Liver (tissue), 10 donors: ENCODE measurements at places on chromosomes 3 and 15.

- DNase-seq = no peak
Measured at GRCh38 chr3:112109322-112109721, 23.1 kb downstream of the C3orf52 start.

DNA sequence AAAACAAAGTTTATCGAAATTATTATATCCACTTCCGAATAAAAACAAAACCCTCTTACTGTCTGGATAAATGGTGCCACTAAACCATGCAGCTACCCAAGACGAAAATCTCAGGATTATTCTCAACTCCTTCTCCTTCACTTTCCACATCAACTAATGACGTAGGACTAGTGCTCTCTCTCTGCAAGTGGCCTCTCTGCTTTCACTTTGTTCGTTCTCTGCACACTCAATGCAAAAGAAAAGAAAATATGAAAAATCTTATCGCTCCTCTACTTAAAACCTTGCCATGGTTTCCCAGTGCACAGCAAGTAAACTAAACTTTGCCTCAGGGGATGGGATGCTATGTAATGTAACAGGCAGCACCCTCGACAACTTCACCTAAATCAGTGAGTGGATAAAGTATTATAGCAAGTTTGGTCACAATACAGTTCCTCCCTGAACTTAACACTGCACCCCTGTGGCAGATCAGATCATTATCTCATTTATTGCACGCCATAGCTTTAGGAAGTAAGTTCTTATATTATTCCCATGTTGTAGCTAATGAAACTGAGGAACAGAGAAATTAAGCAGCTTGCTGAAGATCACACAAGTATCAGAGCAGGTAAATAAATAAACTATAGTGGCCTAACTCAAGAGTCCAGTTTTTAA, 262.7 kb upstream of the GADL1 start:
- no peak for DNase-seq

DNA sequence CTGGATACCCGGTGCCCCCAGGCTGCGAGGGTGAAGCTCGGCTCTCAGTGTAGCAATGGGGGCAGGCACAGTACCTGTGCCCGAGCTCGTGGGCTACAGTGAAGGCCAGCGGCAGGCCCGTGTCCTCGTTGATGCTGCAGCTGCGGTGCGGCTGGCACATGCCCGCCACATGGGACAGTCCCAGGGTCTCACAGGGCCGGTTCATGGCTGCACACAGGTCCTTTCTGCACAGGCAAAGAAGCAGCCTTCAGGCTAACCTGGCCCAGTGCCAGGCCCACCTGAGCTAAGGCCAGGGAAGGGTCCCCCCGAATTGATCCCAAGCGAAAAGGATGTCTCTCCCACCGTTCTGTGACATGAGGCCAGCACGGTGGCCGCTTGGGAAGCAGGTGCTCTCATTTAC, 21.6 kb downstream of the ADAMTS7 start:
- no peak for DNase-seq

DNA sequence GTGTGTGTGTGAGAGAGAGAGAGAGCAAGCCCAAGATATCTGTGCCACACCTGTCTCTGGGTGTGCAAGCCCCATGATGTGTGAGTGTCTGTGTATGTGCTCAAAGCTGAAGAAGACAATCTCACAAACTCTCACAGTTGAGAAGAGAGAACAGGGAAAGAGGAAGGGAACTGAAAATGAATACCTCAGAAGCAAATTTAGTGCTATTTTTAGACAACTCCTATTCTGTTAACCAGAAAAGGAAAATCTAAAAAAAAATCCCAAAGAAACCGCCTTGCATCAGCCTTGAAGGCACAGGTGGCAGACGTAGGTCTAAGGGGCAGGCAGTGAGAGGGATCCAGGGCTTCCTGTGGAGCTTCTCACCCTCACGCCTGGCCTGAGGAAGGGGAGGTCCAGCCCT, 47.8 kb downstream of the ATP2B2 start:
- no peak for DNase-seq

DNA sequence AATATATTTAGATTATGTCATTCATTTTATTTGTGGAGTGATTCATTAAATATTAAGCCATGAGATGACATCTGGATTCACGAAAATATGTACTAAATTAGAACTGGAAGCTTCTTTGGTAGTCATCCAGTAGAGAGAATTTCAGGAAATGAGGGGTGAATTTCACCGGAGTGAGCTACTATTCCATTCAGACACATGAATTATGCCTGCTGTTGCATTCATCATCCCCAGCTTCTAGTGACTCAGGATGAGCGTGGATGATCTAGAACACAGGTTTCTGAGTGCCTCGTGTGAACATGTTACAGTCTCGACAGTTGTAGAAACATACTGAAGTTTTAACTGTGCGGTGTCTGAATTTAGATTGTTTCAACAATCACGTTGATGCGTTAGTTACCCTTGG, 42.9 kb upstream of the GABRG3 start:
- no peak for DNase-seq

GRCh38 chr3:74214286-74214685, 400.2 kb downstream of the CNTN3 start:
- DNase-seq = no peak

DNA sequence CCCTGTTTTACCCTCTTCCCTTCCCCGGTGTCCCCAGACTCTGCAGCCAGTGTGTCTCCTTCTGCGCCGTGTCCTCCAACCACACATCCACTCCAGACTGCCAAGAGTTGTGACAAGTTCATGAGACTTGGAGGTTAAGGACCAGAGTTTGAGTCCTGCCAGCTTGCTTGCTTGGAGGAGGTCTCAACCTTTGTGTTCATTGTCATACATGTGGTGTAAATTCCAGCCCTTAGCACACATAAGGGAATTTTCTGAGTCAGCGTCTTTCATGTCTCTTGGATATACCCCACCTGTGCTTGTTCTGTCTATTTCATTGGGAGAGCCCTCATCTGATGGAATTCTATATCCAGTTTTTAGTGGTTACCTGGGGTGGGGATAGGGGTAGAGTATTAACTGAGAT, 13.3 kb downstream of the CORO2B start:
- DNase-seq = no peak

- no peak for DNase-seq
Measured at GRCh38 chr15:83318861-83319415, 34.5 kb upstream of the BNC1 start.

- DNase-seq = no peak
Measured at GRCh38 chr3:47635536-47635935, 56.9 kb upstream of the CSPG5 start.

GRCh38 chr3:192169332-192169915, 557.9 kb downstream of the FGF12 start:
- DNase-seq = no peak

GRCh38 chr15:101338502-101339057, 43.5 kb upstream of the SNRPA1 start:
- no peak for DNase-seq

- DNase-seq = no peak
Measured at GRCh38 chr15:95520511-95520910, 810.0 kb upstream of the NR2F2 start.

DNA sequence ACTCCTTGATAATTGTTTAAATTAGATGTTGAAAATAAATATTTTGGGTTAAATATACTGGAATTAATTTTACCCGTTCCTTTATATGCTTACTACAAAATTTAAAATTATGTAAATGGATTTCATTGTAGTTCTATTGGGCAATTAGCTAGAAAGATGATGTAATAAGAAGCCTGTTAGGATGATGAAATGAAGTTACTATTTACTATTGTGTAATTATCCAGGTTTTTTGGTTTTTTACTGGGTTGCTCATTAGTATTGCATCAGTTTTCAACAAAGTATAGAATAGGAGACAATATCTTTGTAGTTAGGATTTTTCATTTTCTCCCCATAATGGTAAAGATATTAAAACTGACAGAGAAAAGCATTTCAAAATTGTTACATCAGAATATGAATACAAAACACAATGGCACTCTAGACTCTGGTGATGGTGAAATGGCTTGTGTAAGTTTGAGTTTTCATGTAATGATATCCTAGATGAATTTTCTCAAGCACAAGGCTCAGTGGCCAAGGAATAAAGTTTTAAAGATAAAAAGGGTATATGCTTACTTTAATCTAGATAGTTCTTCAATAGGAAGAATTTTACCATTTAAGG, 222.0 kb downstream of the P3H2 start:
- DNase-seq = no peak

GRCh38 chr3:153113541-153113940, 48.5 kb upstream of the RAP2B start:
- no peak for DNase-seq

DNA sequence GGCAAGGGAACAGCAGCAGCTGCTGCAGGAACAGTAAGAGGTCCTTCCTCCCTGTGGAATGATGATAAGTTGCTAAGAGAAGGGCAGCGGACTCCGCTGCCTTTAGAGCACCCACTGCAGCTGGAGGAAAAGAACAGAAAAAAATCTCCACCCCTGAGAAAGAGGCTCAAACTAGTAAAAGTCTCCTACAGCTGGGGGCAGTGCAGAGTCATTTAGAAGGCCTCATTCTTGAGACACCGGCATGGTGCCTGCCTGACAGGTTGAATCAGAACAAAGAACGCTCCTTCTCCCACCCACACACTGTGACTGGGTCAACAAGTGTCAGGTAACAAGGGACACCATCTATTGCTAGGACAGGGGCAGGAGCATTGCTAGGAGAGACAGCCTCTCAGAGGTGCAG, 188.4 kb downstream of the ABHD5 start:
- DNase-seq = no peak

GRCh38 chr15:74315626-74316025, 51.8 kb downstream of the CYP11A1 start:
- DNase-seq = no peak

GRCh38 chr3:177883957-177884356, 652.3 kb upstream of the KCNMB2 start:
- no peak for DNase-seq

DNA sequence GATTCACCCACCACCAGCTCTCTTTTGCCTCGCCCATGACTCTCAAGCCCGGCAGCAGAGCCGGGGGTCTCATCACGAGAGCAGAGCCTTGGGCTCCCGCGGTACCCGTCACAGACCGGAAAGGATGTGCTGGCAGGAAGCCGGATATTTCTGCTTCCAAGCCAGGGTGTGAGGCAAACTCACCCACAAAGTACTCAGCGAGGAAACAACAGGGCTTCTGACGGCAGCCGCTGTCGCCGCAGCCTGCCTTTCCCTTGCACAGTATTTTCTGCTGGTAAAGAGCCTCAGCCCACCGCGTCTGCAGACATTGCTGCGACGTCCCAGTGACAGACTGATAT, 119.9 kb downstream of the NSMCE3 start:
- no peak for DNase-seq

GRCh38 chr3:10925436-10926255, 66.9 kb upstream of the SLC6A1 start:
- DNase-seq = no peak

DNA sequence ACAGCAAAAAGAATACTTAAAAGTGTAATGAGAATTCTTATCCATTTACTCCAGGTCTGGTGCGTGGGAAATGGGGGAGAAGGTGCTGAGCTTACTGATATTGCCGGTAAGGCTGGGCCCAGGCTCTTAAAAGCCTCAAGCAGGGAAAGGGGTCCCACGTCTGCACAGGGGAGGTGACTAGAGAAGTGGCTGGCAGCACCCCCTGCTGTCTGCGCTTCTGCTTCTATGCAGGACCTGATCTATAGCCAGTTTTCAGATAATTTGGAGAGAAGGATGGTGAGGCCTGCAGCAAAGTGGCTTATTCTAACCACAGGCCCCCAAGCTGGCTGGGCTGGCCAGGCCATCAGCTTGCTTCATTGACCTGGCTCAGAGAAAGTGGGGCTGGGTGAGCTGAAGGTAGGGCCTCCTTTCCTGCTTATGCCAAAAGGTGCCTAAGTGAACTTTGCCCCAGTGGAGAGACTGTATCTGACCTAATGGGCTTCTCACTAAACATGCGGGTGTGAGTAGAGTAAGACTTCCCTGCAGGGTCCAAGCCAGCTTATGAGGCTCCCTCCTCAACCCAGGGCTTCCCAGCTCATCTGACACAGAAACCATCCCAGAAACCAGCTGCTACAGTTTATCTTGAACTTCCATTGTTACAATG, 30.9 kb upstream of the ATP1B3 start:
- DNase-seq = no peak

GRCh38 chr15:60511351-60512031, 32.5 kb upstream of the ICE2 start:
- DNase-seq = no peak

- no peak for DNase-seq
Measured at GRCh38 chr3:101039285-101039684, 46.1 kb upstream of the ABI3BP start.

- no peak for DNase-seq
Measured at GRCh38 chr15:100721758-100722550, 119.6 kb downstream of the ASB7 start.

DNA sequence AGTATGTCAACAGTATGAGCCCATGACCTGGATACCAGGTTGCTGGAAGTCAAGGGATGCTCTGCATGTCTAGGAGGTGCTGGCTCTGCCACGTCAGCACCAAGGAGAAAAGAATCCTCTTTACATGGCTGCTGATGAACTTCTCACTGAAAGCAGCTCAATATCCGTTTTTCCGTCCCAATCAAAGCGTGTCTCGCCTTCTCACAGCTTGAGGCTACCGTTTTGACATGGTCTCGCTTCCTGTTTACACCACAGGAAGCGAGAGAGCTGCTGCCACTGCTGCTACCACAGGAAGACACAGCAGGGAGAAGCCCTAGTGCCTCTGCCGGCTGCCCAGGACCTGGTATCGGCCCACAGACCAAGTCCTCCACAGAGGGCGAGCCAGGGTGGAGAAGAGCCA, 27.3 kb downstream of the STARD5 start:
- no peak for DNase-seq

GRCh38 chr15:100372739-100373119, 31.0 kb upstream of the ADAMTS17 start:
- no peak for DNase-seq

DNA sequence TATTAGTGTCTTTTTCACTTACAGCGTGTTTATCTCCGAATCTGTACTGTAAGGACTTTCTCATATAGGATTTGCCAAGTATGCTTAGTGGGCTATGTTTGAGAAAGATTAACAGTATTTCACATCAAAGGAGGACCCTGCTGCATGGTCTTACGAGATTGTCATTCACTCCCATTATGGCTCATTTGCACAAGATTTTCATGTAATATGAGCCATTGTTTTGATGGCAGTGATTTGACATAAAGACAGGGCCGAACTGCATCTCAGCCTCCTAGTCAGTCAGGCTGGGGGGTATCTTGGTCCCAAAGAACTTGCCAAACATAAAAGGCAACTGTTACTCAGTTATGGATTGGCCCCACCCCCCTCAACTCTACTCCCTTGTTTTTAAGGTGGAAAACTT, 205.9 kb downstream of the ZIC1 start:
- DNase-seq = no peak

DNA sequence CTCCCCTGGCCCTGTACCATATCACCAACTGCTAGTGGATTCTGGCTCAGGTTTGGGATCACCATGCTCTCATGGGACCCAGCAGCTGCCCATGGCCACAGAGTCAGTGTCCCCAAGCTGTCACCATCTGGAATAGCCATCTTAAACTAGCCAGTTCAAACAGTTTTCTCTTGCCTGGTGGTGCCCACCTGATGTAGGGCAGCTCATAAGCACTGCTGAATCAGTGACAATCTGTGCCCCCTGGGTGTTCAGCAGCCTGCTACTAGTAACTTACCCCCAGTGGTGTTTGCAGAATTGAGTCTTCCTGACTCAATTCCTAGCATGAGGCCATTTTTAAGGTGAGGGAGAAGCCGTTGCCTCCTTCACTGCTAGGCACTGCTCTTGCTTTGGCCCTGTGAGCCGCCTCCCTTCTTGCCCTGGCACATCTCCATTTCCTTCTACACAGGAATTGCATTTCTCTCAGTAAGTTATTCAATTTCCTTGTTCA, 7.9 kb downstream of the RPSA start:
- no peak for DNase-seq
